Small intestine (tissue), 16 donors: ENCODE measurements at places on chromosomes 13 and 19.

DNA sequence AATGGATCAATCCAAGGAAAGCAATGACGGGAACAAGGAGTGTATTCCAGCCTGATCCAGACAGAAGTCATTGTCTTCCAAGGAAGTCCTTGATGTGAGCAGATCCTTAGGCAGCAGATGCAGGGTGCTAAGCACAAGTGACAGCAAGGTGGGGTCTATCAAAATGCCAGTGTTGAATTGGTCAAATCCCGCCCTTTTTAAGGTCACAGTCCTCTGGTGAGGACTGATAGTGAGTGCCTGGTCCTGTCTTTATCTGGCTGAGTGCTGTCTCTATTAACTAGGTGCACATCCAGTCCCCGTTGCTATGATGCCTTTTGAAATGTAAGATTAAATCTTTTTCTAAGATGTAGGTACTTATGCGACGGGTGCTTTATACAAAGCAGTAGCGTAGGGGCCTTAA is 1.3 kb upstream of the LAMP1 start:
- DNase-seq, result no peak

DNA sequence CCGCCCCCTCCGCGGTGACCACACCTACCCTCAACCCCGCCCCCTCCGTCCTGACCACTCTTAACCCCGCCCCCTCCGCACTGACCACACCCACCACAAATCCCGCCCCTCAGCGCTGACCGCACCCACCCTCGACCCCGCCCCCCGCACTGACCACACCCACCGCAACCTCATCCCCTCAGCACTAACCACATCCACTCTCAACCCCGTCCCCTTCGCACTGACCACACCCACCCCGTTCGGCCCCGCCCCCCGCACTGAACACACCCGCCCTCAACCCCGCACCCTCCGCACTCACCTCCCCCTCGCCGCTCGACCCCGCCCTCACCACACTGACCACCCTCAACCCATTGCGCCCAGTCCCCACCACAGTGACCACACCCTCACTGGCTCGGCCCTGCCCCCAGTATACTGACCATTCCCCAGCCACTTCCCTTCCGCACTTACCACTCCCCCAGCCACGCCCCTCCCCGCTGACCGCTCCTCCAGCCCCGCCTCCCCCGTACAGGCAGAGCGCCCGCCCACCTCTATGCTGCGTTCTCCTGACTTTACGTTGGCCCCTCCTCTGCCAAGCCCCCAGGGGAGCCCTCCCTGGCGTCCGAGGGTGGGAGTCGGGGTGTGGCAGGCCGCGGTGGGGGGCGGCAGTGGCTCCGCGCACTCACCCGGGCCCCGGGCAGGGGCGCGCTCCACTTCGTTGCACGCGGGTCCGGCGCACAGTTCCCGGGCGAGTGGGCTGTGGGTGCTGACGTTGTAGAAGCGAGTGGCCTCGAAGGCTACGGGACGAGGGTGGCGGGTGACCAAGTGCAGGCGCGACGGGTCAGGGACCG is 8.4 kb downstream of the F2RL3 start:
- peak; percentile 67 for DNase-seq

DNA sequence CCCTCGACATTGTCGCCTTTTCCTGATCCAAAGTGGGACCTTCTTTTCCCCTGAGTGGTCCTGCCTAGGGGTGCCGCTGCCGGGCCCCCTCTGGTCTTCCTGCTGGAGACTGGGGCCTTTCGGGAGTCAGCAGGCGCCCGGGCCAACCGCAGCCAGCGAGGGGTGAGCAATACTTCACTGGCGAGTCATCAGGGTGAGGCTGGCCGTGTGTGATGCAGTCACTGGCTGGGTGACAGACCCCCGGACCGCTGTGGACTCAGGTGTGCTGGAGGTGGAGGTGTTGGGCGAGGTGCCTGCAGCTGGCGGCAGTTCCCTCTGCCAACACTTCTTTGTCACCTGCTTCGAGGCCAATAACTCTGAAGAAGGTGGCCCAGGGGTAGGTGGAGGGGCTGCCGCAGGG is 1.5 kb upstream of the CGB5 start:
- no peak for DNase-seq

GRCh38 chr13:36919171-36919832 is 736 bp downstream of the SMAD9 start:
- DNase-seq, result no peak

DNA sequence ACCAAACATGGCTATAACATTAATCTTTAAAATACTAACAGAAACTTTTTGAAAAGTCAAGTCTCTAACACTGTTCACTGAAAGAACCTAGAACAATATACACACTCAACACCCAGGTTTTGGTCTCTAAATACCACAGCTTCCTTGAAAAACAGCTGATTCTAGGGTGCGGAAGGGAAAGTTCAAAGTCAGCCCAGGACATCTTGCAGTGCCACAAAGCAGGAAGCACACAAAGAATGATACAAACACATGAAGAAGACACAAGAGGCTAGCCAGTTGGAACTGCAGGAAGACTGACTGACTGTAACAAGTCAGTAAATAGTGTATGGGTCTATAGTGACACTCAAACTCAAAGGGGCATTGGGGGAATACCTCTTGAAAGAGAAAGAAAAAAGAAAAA is 4.6 kb downstream of the DEDD2 start:
- no peak for DNase-seq

DNA sequence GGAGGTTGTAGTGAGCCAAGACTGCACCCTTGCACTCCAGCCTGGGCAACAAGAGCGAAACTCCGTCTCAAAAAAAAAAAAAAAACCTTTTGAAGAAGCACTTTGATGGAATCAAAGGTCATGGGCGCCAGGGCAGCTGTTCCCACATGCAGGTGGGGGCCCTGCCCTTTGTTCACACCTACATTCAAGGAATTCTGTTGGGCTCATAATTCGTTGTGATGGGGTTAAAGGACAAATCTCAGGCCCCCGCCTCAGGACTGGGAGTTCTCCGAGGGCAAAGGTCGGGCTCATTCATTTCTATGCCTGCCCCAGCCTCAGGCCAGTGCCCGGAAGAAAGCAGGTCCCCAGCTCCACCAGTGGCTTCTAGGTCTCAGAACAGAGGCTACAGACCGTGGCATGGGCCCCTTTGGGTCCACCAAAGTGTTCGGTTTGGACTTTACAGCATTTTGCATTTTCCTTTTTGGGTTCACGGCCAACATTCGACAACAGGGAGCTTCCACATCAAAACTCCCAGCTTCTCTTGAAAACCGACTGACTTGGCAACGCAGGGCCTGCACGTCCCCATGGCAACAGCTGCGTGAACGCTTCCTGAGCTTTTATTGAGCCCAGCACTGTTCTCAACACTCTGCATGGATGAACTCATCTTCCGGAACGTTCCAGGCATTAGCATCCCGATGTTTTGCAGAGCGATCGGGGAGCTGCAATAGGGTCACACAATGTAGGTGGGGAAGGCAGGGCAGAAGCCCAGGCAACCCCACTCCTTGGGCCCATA is 10.1 kb upstream of the GTF2F1 start:
- peak; percentile 94 for DNase-seq

- no peak for DNase-seq
Observed at GRCh38 chr13:21823416-21823815, 152.5 kb downstream of the FGF9 start.

- DNase-seq, result no peak
Observed at GRCh38 chr19:40133491-40133890, 42.7 kb upstream of the ZNF780A start.

DNA sequence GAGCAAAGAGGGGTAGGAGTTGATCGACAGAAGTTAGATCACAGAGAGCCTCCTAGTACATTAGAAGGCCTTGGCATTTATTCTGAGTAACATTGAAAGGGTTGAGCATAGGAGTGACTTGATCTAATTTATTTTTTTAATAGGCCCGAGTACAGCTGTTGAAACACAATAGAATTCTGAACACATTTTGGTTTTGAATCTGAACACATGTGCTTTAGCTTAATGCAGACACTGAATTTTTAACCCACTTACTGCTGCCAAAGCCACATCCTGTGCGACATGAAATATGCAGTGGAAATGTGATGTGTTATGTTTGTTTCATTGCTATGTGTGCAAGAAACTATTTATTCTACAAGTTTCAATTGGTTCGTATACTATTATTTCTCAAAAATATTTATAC is 1505.9 kb downstream of the PCDH9 start:
- DNase-seq, result no peak

- DNase-seq, result no peak
Observed at GRCh38 chr13:62595976-62596375, 1180.3 kb upstream of the PCDH20 start.

- DNase-seq, result peak; percentile 41
Observed at GRCh38 chr13:30744681-30745077, 9.3 kb downstream of the ALOX5AP start.

GRCh38 chr13:70644052-70644451 is 535.8 kb upstream of the KLHL1 start:
- no peak for DNase-seq

DNA sequence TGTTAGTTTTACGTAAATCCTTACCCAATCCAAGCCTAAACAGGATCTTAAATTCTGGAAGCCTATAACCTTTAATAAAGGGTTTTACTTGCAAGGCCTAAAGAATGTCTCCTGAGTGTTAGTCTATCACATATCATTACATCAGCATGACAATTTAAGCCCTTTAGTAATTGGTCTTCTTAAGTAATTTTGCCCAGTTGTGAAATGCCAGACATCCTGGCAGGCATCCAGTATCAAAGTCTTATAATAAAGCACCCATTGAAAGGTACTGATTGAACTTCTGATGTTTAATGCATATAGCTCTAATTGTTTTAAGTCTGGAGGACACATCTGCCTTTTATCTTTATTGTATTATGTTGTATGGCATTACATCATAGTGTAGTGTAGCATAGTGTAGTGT is 1078.9 kb downstream of the SLITRK1 start:
- no peak for DNase-seq

GRCh38 chr13:21175656-21176214 is 617 bp downstream of the SKA3 start:
- no peak for DNase-seq

DNA sequence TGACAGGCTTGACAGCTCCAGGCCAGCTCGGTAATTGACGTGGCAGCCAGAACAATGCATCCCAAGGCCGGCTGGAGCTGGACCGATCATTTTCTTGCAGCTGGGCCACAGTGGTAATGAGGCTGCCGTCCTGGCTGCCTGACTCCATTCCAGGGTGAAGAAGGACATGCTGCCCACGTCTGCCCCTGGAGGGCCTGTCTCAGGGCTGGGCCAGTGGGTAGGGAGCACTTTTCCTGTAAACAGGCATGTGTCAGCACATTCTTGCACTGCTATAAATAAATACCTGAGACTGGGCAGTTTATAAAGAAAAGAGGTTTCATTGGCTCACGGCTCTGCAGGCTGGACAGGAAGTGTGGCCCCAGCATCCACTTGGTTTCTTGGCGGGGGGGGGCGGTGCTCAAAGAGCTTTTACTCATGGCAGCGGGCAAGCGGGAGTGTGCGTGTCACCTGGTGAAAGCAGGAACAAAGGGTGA is 38.1 kb upstream of the KCTD15 start:
- DNase-seq, result no peak

DNA sequence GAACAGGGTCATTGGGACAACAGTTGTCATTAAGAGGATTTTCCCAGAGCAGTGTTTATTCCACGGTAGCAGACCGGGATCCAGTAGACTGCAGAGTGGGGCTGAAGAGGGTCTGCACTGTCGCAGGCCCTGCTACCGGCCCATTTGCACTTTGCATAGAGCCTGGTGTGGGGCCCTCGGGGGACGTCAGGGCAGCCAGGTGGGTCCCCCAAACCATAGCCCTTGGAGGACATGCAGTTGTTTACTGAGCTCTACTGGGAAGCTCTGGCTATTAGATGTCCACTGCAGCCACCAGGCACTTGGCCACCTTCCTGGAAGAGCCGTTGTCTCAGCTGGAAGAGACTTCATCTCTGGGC is 45.8 kb downstream of the SLC7A9 start:
- no peak for DNase-seq
